Fibroblast of villous mesenchyme (primary cell): ENCODE measurements at places on chromosomes 11 and 22. TPM values are rescaled to one million over a fixed set of nuclear protein-coding genes. Genes with fewer than 3 reads are reported as not detected.

The EWSR1 gene
- total RNA-seq, result 159 and 207 TPM in 2 replicates

The ADAMTS15 gene
- total RNA-seq, result 2.2 and 2.9 TPM in 2 replicates

The DCDC1 gene
- under 0.01 and 0.43 TPM in 2 replicates for total RNA-seq

The TNKS1BP1 gene
- total RNA-seq, result 69.5 and 70.5 TPM in 2 replicates

DNA sequence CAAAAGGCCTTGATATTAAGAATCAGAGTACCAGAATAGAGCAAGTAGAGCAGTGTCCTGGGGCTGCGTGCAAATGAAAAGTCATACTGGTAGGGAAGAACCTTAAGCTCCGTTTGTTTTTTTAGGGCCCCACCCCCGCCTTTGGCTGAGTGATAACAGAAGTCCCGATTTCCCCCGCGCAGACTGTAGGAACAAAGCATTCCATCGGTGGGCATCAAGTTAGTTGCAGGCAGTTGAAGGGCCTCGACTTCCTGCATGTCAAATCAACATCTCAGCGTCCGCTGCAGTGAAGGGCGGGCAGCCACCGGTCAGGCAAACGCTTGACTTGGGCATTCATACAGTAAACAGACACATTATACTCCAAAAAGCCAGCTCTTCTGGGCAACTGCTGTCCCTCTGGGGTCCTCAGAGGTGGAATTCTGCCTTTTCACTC lies 11.7 kb downstream of the LRP4 start:
- no peak for DNase-seq

- peak; percentile 39 for DNase-seq
Measured at GRCh38 chr11:101129203-101129943, at the start of gene PGR. Gene PGR, minus strand, starts transcription at chr11:101129813. Its CDS starts 743 bp downstream, at chr11:101129070.

- peak; percentile 45 for DNase-seq
Measured at GRCh38 chr11:108973402-108974162, 308.7 kb downstream of the DDX10 start.

DNA sequence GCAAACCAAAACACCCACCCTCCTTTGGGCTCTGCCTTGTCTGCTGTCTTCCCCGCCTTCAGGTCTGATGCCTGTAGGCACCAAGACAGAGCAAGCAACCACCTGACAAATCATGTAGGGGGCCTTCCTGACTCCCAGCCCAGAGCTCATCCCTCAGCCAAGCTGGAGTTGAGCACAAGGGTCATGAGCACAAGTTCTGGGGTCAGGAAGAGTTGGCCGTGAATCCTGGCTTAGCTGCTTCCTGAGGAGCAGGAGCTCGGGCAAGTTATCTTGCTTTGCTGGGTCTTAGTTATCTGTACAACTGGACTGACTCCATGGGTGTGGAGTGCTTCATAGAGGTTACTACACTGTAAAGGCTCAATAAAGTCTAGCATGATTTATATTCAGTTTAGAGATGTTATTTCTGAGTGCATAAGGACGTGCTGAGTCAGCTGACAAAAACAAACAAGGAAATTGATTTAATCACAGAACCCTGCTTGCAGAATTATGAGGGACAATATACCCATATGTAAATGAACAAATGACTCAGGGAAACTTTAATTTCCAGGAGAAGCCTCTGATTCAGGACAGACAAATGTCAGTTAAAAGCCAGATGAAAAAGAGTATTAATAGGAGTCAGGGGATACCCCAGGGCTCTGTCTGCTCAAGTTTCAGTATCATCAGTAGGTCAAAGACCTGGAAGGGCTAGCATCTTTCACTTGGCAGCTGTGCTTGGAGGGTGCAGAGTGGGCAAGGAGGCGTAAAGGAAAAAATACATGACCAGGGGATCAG lies 15.0 kb upstream of the APOA1 start:
- peak; percentile 96 for DNase-seq

- DNase-seq, result peak; percentile 71
Measured at GRCh38 chr11:95692526-95693260, 96.9 kb downstream of the FAM76B start.

GRCh38 chr22:47304191-47304831 lies 541.9 kb downstream of the TBC1D22A start:
- no peak for DNase-seq

GRCh38 chr11:119759324-119759723 lies 30.3 kb upstream of the NECTIN1 start:
- DNase-seq, result peak; percentile 51

- no peak for DNase-seq
Measured at GRCh38 chr11:27253224-27253623, 109.8 kb downstream of the CCDC34 start.
